IPS-NIHi11 (cell line): ENCODE measurements at places on chromosomes 2 and 18.

DNA sequence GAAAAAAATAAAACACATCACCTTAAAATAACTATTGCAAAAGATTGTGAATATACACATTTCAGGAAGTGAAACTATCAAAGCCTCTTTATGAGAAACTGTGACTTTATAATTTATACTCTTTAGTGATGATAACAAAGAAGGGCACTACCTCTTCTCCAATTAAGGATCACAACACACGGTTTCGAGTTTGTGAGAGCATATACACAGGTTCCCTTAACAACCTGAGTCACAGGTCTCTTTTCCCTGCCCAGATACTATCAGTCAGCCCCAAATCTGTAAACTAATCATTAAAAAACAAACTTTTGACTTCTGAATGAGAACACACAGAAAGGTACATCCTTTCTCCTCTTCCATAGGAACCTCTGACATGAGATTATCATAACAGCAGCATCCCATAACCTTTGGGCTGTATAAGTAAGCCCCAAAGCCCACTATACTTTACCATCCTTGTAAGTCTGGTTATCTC lies 44.9 kb downstream of the PTPN2 start:
- no peak for DNase-seq

GRCh38 chr2:196957881-196958525 lies 31.5 kb upstream of the PGAP1 start:
- DNase-seq: no peak

GRCh38 chr2:147660680-147661079 lies 184.1 kb upstream of the ACVR2A start:
- DNase-seq: no peak

- no peak for DNase-seq
These were observed 88.7 kb downstream of the KLHL14 start for GRCh38 chr18:32684096-32684495.

DNA sequence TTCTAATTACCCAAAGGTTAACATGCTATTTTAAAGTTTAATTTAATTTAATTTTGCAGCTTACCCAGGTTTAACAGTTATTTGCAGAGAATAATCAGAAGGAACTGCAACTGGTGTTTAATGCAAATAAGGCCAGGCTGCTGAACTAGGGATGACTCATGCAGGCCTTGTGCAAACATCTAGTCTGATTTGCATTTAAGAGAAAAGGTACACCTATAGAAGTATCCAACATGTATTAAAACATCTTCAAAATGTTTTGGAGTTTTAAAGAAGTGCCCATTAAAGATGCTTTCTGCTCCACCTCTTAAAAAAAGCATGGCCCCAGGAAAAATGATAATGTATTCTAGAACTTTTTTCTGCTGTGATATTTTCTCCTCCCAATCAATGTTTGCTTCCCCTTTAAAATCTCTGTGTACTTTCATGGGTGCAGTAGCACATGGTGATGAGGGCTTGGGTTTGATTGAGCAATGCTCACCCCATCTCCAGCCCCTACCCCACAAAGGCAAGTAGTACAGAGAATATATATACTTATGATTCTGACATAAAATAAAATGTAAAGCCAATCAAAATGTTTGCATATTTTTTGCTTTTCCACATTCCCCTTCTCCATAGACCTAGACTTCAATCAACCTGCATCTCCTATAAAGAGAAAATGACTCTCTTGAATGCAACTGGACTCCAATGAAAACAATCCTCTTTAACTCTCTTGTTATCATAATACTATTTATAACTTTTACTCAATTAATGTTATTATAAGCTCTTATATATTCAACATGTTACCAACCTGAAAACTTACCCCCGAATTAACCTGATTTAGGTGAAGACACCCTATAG lies 54.1 kb downstream of the ATP8B1 start:
- DNase-seq: no peak

- DNase-seq: no peak
These were observed 33.7 kb upstream of the C18orf32 start for GRCh38 chr18:49520661-49521145.

DNA sequence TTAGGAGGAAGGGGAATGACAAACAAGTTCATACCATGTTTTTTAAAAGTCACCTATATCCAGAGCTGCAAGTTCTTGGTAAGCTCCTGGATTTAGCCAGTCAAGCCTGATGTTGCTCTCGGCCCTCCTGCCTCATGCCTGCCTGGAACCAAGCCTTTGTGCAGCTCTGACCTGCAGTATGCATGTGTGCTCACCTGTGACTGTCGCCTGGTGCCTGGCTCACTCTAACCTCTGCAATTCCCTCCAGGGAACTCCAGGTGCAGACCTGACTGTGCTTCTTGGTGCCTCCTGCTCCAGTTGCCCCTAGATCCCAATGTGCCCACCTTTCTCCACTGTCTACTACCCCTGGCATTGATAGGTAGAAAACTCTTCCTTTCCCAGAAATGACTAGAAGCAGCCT lies 85.1 kb upstream of the ZBTB14 start:
- DNase-seq: no peak
